ENCODE measurements at places on chromosomes 5 and 9. TPM values are rescaled to one million over a fixed set of nuclear protein-coding genes. Genes with fewer than 3 reads are reported as not detected.

DNA sequence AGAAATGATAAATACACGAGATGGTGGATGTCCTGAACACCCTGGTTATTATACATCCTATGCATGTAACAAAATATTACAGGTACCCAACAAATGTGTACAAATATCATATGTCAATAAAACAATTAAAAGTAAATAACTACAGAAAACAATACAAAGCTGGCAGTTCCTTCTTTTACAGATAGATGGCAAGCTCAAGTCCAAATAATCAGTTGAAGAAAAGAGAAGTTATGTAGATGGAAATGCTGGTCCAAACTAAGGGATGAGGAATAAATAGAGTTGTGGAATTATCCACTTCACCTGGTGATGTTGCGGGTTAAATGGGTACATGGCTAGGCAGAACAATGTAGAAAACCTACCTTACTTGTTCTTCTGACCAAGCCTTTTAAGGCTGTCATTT lies 79.4 kb downstream of the PALM2AKAP2 start:
- no peak overlapping the region for H3K27ac ChIP-seq
- no peak for DNase-seq
- H3K36me3 ChIP-seq, result no peaks in the 10 kb centered on the region
- H3K4me1 ChIP-seq, result peaks cover 16% of the 10 kb centered on the region
- no peak overlapping the region for H3K4me3 ChIP-seq

- no peak overlapping the region for H3K4me3 ChIP-seq
- H3K27ac ChIP-seq, result no peak overlapping the region
- H3K36me3 ChIP-seq, result no peaks in the 10 kb centered on the region
- H3K27me3 ChIP-seq, result peaks cover 19% of the 10 kb centered on the region
These were observed 79.1 kb upstream of the LMX1B start for GRCh38 chr9:126534431-126535186.

DNA sequence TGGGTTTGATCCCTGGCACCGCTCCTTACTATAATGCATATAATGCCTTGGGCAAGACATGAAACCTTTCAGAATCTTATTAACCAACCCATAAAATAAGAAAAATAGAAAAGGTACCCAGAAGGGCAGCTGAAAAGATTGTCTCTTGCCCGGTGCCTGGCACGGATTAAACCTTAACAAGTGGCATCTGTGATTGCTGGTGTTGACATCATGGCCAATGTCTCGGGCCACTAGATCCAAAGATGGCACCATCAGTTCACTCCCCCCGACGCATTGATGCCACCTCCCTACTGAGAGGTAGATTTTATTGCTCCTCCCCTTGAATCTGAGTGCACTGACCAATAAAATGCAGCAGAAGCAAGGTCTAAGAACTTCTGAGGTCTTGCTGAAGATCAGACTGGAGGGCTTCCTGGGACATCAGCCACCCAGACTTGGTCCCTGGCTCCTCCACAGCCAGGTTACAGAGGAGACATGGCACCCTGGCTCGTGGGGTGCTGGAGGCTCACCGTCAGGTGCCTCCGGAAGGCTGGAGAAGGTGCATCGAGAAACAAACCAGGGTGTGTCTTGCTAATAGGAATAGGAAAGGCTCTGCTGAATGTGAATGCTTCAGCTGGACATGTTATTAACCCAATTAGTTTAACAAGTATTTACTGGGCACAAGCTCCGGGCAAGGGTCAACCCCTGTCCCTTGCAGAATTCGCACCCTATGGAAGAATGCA lies 80.0 kb upstream of the COL5A1 start:
- H3K36me3 ChIP-seq, result no peaks in the 10 kb centered on the region
- no peaks in the 10 kb centered on the region for H3K27me3 ChIP-seq
- DNase-seq, result no peak
- no peaks in the 10 kb centered on the region for H3K4me1 ChIP-seq

DNA sequence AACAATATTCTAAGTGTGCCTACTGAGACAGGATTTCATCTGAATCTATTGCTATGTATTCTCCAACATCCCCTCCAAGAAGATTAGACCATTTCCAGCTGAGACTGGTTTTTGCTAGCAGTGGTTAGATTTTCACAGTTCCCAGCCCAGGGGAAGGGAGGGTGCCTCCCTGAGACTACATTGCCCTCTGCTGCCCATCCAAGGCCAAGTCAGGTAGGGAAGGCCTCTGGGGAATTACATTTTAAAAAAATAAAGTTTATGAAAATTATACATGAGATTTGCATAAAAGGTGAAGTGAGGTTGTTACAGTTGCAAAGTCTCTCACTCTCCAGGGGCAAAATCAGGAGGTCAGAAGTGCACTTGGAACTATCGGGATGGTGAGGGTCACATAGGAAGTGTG lies 28.0 kb upstream of the SYK start:
- peaks cover 10% of the 10 kb centered on the region for H3K27me3 ChIP-seq
- H3K4me1 ChIP-seq, result no peaks in the 10 kb centered on the region
- no peak overlapping the region for H3K4me3 ChIP-seq
- H3K27ac ChIP-seq, result no peak overlapping the region
- no peaks in the 10 kb centered on the region for H3K36me3 ChIP-seq

DNA sequence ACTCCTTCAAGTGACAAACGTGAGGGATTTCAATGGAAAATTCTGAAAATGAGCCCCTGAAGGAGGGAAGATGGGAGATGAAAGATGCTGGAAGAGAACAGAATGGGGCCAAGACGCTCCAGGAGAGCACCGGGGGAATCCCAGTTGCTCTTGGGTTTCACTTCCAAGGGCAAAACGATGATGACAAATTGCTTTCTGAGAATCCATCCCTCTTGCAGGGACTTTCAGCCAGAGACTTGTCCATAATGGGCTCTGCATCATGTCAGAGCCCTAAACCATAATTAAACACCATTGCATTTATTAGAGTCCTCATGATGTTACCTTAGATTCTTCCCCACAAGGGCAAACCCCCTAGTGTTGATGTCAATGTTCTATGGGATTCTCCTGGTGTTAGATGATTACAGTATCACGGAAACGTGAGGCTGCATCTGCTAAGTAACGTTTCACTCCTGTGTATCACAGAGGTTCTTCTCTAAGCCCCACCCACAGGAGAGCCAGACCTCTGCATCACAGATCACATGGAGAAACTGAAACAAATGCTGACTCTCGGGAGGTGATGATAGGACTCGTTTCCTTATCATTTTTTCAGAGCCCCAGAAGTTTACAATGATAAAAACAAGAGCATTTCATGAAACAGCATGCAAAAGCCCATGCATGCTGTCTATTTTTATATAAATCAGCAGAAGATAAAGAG lies 114.4 kb downstream of the TENT4A start:
- H3K4me1 ChIP-seq, result no peaks in the 10 kb centered on the region
- DNase-seq, result no peak
- no peak overlapping the region for H3K27ac ChIP-seq

DNA sequence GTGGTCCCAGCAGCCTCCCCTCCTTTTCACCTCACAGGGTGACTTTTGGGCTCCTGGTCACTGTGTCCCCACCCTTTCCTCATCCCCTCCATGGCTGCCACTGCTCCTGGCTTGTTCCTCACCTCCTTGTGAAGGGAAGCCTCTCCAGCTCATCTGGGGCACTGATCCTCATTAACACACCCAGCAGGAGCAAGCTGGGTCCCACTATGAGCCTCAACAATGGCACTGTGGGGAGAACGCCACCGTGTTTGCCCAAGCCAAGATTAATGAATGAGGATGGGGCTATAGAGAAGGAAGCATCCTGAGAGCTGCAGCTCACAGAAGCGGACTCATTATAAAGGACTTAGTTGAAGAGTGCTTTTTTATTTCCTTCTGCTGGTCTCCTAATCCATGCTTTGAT lies 118.4 kb downstream of the MARCHF11 start:
- no peaks in the 10 kb centered on the region for H3K36me3 ChIP-seq
- no peak overlapping the region for H3K4me3 ChIP-seq
- H3K27ac ChIP-seq, result no peak overlapping the region
- no peaks in the 10 kb centered on the region for H3K27me3 ChIP-seq
- no peak for DNase-seq

The PCDHGA12 gene
- total RNA-seq, result 2.9 TPM

DNA sequence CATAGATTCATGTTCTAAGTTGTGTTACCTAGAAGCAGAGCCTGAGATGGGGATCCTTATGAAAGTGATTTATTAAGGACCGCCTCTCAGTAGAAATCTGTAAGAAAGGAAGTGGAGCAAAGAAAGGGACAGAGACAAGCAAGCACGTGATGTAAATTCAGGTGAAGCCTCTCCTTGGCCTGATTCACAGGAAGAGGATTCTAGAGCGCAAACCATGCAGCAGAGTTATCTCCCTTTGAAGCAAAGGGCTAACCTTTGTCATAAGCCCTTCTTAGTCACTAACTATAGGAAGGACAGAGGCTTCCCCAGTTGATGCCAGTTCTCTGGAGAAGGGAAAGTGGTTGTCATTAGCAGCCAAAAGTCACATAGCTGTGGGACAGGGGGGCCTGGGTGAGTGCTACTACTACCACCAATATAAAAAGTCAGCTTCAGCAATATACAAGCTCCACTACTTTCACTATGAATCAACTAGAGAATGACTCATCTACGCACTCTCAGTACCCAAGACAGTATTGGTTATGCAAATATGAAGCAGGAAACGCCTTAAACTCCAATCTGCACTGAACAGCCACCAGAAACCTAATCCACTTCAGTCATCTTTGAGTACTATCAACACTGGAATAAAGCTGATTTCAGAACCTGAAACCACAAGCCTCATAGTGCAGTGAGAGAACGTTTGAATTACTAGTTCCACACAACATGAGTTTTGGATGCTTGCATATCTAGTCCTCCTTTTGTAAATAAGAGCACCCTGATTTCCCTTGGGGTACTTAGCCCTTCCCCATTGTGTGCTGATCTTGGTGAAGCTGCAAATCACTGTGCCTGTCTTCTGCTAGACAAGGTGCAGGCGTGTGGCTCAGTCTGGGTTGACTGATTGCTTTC lies 162.7 kb downstream of the ZNF608 start:
- H3K4me1 ChIP-seq, result no peaks in the 10 kb centered on the region
- no peak for DNase-seq
- no peaks in the 10 kb centered on the region for H3K27me3 ChIP-seq
- H3K4me3 ChIP-seq, result no peak overlapping the region
- no peak overlapping the region for H3K27ac ChIP-seq
- no peaks in the 10 kb centered on the region for H3K36me3 ChIP-seq

The NOXA1 gene
- total RNA-seq, result 7.6 TPM

The PCDHB12 gene
- total RNA-seq, result 2.2 TPM

DNA sequence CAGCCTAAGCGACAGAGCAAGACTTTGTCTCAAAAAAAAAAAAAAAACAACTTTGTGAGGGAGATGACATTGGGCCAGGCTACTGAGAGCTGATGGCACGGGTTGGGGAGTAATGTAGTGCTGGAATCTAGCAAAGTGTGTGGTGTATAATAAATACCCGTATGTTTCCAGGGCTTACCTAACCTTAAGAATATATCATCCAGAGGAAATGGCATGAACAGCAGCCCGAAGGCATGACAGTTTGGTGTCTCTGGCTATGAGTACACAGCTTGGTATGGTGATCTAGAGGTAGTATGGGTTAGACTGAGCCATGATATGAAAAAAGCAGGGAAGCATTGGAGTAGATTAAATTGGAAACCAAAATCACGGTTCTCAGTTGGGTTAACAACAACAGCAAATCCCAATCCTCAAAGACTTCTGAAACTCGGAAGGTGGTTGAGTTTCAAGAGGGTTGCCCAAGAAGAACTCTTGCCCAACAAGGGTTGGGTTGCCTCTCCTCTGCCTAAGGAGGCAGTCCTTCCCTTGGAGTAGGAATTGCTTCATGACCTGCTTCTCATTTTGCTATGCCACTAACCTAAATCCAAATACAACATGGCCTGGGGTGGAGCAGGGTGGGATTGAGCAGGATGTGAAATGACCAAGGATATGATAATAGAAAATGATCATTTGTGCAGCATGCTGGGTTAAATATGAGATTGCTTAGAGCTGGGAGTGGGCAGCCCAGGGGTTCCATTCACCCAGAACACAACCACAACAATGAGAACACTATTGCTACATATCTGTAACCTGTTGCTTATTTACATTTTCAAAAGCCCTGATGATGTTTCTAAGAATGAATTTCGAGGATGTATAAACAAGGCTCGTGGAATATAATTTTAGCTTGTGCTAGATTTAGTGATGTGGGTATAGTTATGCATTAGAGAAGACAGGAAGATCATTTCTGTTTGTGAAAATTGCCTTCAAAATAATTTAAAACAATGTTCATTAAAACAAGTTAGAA lies 64.6 kb upstream of the ZFR start:
- no peak overlapping the region for H3K4me3 ChIP-seq
- DNase-seq, result no peak
- H3K36me3 ChIP-seq, result no peaks in the 10 kb centered on the region
- H3K4me1 ChIP-seq, result peaks cover 43% of the 10 kb centered on the region

GRCh38 chr9:76761448-76761847 lies 2.8 kb upstream of the PCA3 start:
- no peak for DNase-seq
- no peaks in the 10 kb centered on the region for H3K36me3 ChIP-seq
- no peaks in the 10 kb centered on the region for H3K4me1 ChIP-seq
- H3K27ac ChIP-seq, result no peak overlapping the region
- no peaks in the 10 kb centered on the region for H3K27me3 ChIP-seq

DNA sequence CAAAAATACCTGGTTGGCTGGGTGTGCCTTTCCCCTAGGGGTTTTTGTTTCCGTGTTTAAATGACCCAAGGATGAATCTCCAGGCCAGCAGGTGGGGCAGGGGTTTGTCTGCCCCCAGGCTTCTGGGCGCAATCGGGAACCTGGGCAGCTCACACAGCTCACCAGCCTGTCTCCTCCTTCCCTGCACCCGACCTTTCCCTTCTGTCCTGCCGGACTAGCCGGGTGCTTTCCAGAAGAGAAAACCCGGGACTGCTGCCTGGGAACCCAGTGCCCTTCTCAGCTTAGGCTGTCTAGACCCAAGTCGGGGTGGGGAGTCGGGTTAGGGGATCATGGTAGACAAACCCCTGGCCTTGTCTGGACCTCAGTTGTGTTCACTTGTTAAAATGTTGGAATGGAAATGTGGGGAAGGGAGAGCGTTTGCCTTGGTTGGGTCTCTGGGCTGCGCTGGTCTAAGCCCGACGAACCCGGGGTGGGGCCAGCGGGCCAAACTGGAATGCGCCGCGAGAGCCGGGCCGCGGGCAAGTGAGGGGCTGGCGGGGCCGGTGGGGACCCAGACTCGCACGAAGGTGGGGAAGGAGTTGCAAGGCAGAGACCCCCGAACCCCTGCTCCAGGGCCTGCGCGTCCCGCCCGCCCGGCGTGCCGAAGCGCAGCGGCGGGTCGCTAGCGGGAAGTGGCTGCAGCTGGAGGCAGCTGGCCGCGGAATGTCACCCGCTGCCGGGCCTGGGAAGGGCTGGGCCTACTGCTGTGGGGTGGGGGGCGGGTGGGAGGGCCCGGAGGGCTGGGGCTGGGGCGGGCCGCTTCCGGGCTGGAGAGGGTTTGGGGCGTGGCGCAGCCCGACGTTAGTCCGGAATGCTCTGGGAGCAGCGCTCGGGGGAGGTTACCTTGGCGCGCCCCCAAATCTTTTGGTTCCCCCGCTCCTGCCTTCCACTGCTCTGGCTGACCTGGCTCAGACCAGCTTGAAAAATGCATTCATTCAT lies 84.6 kb downstream of the DAB2IP start:
- H3K36me3 ChIP-seq, result no peaks in the 10 kb centered on the region
- peak overlapping the region; percentile 85 for H3K27ac ChIP-seq
- H3K4me3 ChIP-seq, result peak overlapping the region; percentile 51

GRCh38 chr5:140107312-140108092 lies 6.4 kb upstream of the PURA start:
- no peaks in the 10 kb centered on the region for H3K27me3 ChIP-seq
- H3K36me3 ChIP-seq, result no peaks in the 10 kb centered on the region
- peak; percentile 92 for DNase-seq
- H3K4me1 ChIP-seq, result peaks cover 51% of the 10 kb centered on the region
- H3K4me3 ChIP-seq, result peak overlapping the region; percentile 71

GRCh38 chr5:4815002-4815401 lies 325.1 kb upstream of the ADAMTS16 start:
- DNase-seq, result no peak
- no peak overlapping the region for H3K4me3 ChIP-seq
- H3K27ac ChIP-seq, result no peak overlapping the region
- H3K36me3 ChIP-seq, result no peaks in the 10 kb centered on the region
- no peaks in the 10 kb centered on the region for H3K27me3 ChIP-seq
- H3K4me1 ChIP-seq, result no peaks in the 10 kb centered on the region

All from suprapubic skin (tissue), 4 donors.